ENCODE measurements at places on chromosomes 4 and X. TPM values are rescaled to one million over a fixed set of nuclear protein-coding genes. Genes with fewer than 3 reads are reported as not detected.
A peak's percentile ranks its signal among the peaks of the same experiment; 100 is the strongest.

ADGRL3 gene
- 0.14 TPM for total RNA-seq

DNA sequence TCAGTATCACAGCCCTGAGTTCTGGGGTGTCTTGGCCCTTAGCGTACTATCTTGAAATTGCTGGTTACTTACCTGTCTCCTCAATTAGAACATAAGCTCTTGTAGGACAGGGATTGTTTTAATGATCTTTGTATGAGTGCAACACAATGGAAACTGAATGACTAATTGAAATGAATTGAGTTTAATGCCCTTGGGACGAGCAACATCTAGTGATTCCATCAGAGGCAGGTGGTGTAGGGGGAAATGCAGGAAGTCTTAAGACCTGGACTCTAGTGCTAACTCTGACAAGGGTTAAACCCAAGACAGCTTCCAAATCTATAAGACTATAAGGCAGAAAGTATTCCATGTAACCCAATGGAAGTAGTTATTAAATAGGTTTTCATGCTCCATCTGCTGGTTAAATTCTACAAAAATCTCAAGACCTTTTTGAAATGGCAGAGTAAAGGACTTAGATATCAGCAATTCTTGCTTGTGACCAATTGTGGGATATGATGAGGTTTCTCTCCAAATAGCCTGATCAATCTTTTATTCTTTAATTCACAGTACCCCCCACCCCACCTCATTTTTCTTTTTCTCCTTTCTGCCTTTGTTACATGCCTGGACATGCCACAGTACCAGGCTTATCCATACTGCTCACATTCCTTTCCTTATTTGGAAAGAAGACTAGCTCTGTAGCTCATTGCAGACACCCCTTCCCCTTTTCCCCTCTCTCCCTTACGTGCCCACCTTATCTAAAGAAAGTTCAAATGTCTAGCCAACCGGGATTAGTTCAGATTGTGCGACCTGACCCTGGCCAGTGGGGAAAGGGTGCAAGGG is 340.8 kb downstream of the PAPSS1 start:
- DNase-seq = no peak

GRCh38 chrX:46380148-46380752 is 165.0 kb downstream of the ZNF674 start:
- DNase-seq = no peak

CXCL1 gene
- total RNA-seq = 158 TPM

RPL10 gene
- 6,055 TPM for total RNA-seq

FAM236C gene
- not detected for total RNA-seq

DNA sequence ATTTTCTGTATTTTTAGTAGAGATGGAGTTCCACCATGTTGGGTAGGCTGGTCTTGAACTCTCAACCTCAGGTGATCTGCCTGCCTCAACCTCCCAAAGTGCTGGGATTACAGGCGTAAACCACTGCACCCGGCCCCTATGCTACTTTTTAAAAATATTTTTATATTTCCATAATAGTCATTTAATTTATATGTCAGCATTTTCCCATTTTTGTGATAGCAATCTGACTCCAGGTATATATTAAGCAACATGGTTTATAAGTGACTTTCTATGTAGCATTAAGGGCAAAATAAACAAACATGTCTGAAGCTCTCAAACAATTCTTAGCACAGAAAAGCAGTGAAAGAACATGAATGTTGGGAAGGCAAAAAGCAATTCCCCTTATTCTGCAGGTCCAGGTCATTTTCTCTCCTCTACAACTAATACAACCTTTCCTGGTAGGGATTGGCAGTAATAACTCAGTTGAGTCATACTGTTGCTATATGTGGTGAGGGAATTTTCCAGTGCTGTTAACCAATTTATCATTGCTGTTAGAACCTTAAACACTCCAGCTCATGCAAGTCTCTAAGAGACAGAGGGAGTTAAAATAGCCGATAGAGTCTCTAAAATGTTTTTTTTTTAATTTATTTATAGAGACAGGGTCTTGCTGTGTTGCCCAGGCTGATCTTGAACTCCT is 24.0 kb downstream of the SMIM14 start:
- no peak for DNase-seq

DNA sequence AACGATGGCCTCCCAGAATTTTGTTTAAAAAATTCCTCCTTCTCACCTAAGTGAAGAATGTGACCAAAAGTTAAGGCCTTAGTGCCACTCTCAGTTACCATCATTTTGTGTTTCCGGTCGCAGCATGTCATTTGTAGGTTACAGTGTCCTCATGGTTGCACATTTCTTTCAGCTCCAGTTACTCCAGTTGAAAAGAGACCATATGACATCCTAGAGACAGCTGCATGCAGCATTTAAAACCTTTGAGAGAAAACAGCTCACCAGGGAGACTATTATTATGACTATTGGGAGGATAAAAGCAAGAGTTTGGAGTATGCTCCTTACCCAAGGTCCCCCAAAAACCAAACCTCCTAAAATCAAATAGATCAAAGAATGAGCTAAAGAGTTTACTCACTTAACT is 45.8 kb downstream of the MGARP start:
- no peak for DNase-seq

GRCh38 chr4:38046727-38047489 is 86.7 kb downstream of the PTTG2 start:
- no peak for DNase-seq

DNA sequence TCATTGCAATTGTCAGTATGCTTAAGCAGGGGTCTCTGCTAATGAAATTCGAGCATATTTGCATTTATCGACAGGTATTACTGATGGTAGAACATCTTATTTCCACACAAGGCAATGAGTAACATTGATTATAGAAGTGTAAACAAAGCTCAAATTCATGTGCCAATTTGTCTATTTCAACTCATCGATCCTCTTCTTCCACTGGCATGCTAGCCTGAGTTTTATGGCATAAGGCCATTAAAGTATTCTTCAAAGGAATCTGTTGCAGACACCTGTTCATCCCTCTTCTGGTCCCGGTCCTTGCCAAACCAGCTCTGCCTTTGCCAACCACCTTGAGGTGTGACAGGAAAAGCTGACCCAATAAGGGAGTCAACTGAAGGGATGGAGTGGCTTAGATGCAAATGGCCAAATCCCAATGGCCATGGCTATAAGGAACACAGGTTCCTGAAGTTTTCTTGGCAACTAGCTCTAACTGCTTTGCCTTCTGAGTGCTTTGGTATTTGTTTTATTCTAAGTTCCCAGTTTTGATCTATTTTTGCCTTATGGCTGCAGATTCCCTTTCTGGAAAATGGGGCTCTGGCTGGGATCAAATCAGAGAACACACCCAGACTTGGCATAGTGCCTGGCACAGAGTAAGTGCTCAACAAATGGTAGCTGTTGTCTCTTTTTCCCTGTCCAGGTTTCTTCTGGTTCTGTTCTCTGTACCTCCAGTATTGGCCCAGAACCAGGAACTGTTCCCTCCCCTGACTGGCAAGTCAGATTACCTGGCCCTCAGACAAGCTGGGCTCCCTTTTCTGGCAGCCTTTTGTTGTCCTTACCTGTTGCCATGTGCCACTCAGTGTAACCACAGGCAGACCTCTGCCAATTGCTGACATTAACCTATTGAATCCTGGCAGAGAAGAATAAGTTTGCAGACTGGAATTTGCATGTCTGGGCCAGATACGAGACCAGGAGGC is 63.1 kb downstream of the RTL9 start:
- DNase-seq = no peak

PCDH10 gene
- total RNA-seq = 0.14 TPM

GRCh38 chrX:134167591-134168203 is 69.3 kb upstream of the CCDC160 start:
- DNase-seq = no peak

FAM184B gene
- total RNA-seq = 0.17 TPM

DNA sequence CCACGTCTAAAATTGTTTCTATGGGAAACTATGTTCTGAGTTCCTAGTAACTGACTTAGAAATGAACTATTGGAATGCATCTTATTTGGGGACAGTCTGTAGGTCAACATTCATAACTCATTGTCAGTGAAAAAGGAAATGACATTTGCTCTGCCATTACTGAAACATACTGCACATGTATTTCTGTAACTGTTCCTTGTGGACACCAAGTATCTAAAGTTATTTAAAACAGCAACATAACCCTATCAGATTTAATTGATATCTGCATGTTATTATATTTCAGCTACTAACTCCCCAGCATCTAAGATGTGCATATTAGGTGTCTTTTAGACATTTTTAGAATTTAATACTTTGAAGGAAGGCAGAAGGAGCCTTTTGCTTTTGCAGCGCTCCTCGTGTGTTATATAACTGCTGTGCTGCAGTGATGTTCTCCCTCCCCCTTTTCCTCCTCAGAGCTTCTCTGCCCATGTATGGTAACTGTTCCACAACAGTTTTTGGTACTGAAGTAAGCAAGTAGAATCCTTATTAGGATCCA is 37.2 kb upstream of the TMEM131L start:
- DNase-seq = no peak

GRCh38 chr4:146381263-146381872 is 140.4 kb downstream of the SLC10A7 start:
- DNase-seq = no peak

UGT2B17 gene
- total RNA-seq = not detected

TACR3 gene
- not detected for total RNA-seq

GRCh38 chr4:186584912-186585311 is 29.5 kb upstream of the MTNR1A start:
- DNase-seq = no peak

PIN4 gene
- 16.8 TPM for total RNA-seq

MTTP gene
- under 0.01 TPM for total RNA-seq

MAGEA4 gene
- not detected for total RNA-seq

- DNase-seq = no peak
Measured at GRCh38 chr4:11878241-11878640, 449.5 kb upstream of the HS3ST1 start.

GRCh38 chrX:50677789-50678188 is 136.2 kb downstream of the SHROOM4 start:
- DNase-seq = no peak

GRCh38 chr4:54730581-54730980 is 72.8 kb downstream of the KIT start:
- no peak for DNase-seq

GRCh38 chr4:39320381-39321115 is 45.6 kb downstream of the RFC1 start:
- DNase-seq = no peak

USP27X gene
- total RNA-seq = 2.7 TPM

DNA sequence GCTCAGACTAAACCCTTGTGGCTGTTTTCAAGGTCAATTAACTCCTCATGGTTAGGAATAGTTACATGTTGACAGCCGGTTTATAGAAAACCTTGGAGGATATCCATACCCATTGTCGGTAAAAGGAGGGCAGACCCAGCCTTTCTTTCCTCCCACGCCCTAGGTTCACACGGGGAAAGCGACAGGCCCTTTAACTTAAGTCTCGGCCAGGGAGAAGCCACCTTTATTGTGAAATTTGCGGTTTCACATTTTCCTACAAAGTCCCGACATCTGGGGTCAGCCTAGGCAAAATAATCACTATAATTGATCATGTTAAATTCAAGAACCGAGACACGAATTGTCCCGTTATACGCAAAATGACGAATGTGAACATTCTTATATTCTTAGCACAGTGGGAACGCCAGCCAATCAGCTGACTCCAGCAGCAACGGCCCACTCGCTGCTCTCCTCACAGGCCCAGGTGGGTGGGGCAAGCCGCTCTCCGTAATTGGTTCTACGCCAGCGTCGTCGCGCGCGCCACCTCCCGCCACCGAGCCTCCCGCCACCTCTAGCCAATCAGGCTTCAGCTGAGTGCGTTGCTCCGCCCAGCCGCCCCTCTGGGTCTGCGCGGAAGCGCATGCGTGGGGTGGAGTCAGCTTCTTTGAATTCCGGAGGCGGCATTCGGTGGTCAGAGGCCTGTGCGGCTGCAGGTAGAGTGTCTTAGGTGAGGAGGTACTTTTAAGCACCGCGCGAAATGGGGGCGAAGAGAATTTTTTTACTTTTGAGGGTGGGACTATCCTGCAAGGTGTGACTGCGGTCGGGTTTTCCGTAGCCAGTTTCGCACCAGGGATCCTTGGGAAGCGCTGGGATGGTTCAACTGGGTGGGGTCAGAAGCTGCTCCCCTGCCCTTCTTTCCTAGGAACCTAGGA is at the start of gene CENPI:
TSS of gene CENPI (plus strand) at position 659 of the 908 bp plus-strand sequence. CDS start 2,867 bp downstream, outside the sequence.
- peak; percentile 45 for DNase-seq

MAGED4 gene
- 13.2 TPM for total RNA-seq

Measured in epithelial cell of proximal tubule (primary cell).